Sciatic nerve (tissue), 2 donors: ENCODE measurements at places on chromosomes 11 and 22. TPM values are rescaled to one million over a fixed set of nuclear protein-coding genes. Genes with fewer than 3 reads are reported as not detected.

Gene FAM168A
- total RNA-seq, result 52.2 TPM

Gene LRRC56
- 1.4 TPM for total RNA-seq

Gene TCN2
- total RNA-seq, result 21.6 TPM

Gene SYCE3
- not detected for total RNA-seq

Gene PDE2A
- 74.4 TPM for total RNA-seq

Gene SCGB1D1
- total RNA-seq, result not detected

Gene LDLRAD3
- total RNA-seq, result 47.5 TPM

Gene CSKMT
- total RNA-seq, result 7.1 TPM

Gene HBD
- total RNA-seq, result 38.4 TPM

Gene PDXP
- 10.0 TPM for total RNA-seq

Gene TMEM25
- 20.9 TPM for total RNA-seq

Gene OR8K1
- total RNA-seq, result not detected

Gene CD3D
- 3.8 TPM for total RNA-seq

Gene C11orf16
- not detected for total RNA-seq

Gene TRIM48
- total RNA-seq, result not detected

Gene MFRP
- not detected for total RNA-seq

Gene RAB3IL1
- total RNA-seq, result 70.5 TPM

Gene ISX
- total RNA-seq, result not detected

Gene ACR
- total RNA-seq, result 1.5 TPM

Gene OR52E8
- not detected for total RNA-seq

Gene OR8D4
- total RNA-seq, result not detected

Gene IGSF9B
- total RNA-seq, result 13.5 TPM

Gene BTG4
- total RNA-seq, result not detected

Gene SCT
- total RNA-seq, result not detected

Gene TMEM191B
- 0.80 TPM for total RNA-seq

Gene ABCC8
- 8.2 TPM for total RNA-seq

Gene TENM4
- total RNA-seq, result 16.5 TPM

Gene MOGAT2
- 0.18 TPM for total RNA-seq

Gene NAALADL1
- 14.7 TPM for total RNA-seq

Gene MS4A12
- not detected for total RNA-seq

Gene P2RY6
- total RNA-seq, result 3.6 TPM

Gene SHANK2
- total RNA-seq, result 3.7 TPM

Gene OR8D1
- not detected for total RNA-seq

Gene CCDC188
- 6.8 TPM for total RNA-seq

Gene MMP7
- not detected for total RNA-seq

Gene GLB1L2
- 1.6 TPM for total RNA-seq

Gene HMGXB4
- 22.8 TPM for total RNA-seq

Gene FGF19
- not detected for total RNA-seq

Gene TCF20
- 46.1 TPM for total RNA-seq

Gene GDPD4
- not detected for total RNA-seq

Gene CYP2D6
- total RNA-seq, result 2.0 TPM

Gene THY1
- 3.8 TPM for total RNA-seq

Gene GGT1
- total RNA-seq, result 9.0 TPM

Gene ACTN3
- 0.71 TPM for total RNA-seq

Gene IGSF22
- 0.58 TPM for total RNA-seq

Gene PATE3
- not detected for total RNA-seq

Gene OR6T1
- not detected for total RNA-seq

Gene HTR3A
- not detected for total RNA-seq

Gene ASRGL1
- total RNA-seq, result 17.0 TPM

Gene APOL6
- total RNA-seq, result 16.4 TPM

Gene KRTAP5-11
- not detected for total RNA-seq

Gene POTEH
- not detected for total RNA-seq

Gene GNAZ
- total RNA-seq, result 22.8 TPM
